ENCODE measurements at places on chromosomes 12 and 14.

- DNase-seq: no peak
These were observed 183.8 kb downstream of the CALM1 start for GRCh38 chr14:90580377-90581335.

- DNase-seq: peak; percentile 50
These were observed 4.5 kb downstream of the NOP2 start for GRCh38 chr12:6563448-6564050.

DNA sequence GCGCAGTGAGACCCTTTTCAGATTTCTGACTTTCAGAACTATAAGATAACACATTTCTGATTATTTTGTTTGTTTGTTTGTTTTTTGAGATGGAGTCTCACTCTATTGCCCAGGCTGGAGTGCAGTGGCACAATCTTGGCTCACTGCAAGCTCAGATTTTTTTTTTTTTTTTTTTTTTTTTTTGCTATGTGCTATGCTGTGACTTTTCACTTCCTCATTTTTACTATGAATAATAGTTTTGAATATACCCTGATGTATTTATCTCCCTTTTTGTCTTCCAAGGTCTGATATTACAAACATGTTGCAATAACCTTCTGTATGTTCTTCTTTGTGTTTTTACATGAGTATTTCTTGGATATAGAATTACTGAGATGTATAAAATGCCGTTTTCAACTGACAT, 658.7 kb upstream of the SEL1L start:
- DNase-seq: no peak

GRCh38 chr14:101518611-101519473, 42.5 kb upstream of the DIO3 start:
- no peak for DNase-seq

DNA sequence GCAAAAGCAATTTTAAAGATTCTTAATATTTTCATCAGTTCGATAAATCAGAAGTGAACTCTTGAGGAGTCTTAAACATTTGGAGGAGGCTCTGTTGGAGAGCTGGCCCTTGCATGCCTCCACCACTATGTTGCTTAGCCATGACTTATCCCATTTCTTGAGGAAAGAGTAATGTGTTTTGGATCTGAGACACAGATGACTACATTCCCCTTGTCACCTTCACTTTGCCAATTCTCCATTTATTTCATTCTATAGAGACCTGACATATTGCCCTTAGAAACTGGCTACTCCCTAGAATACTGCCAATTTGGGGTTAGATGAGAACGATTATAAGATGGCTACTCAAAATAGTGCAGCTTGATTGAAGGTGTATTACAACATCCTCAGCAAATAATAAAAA, 157.4 kb upstream of the TMEM260 start:
- DNase-seq: no peak

DNA sequence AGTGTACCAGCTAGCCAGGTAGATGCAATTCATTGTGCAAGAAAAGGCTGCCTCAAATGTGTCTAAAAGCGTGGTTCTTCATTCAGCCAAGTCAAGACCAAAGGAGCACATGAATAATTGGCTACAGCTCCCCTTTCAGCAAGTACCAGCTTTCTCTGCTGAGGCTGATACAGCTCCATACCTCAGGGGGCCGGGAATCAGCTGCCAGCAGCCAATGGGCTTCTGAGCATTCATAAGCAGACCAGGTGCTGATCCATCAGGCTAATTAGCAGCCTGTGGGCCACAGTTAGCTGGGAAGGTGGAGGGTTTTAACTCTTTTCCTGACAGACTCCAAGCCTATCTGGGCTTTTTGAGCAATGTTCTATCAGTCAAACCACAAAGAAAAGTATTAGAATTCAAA, 264.7 kb downstream of the APAF1 start:
- no peak for DNase-seq

DNA sequence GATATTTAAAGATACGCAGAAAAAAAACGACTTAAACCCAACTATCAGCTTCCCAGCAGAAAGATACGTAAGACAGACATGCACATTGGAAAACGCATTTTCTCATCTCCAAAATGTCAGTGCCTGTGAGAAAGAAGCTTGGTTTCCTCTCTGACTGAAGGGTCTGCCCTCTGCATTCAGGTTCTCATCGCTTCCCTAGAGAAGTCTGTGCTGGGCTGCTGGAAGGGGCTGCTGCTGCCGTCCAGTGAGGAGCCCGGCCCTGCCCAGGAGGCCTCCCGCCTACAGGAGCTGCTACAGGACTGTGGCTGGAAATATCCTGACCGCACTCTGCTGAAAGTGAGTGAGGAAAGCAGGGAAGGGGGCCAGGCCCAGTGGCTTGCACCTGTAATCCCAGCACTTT, 4.7 kb upstream of the PFDN5 start:
- no peak for DNase-seq

- DNase-seq: no peak
These were observed 166.1 kb upstream of the E2F7 start for GRCh38 chr12:77231501-77231918.

DNA sequence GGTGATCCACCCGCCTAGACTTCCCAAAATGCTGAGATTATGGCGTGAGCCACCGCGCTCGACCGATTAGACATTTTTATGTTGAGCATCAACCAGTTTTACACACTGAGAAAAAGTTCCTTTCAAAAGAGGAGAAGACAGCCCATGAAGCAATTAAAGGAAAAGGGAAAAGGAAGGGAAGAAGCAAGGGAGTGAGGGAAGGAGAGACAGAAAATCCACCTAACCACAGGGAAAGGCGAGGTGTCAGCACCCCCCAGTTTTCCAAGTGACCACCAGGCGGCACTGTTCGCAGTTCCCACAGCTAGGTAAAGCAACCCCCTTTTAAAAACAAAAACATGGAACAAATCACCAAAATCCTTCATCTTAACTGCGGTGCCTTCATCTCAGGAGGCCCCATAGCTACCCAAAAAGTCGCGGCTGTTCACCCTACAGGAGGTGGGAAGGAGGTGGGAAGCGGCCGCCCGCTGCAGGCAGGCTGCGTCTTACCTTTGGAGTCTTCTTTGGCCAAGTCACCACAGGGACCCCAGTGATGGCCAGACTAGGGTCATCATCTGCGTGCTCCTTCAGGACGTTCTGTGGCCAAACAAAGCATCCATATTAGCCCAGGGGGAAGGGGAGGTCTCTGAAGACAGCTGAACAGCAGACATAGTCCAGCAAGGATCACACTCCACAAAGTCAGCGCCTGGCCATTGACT, 86.6 kb downstream of the KDM2B start:
- peak; percentile 39 for DNase-seq

DNA sequence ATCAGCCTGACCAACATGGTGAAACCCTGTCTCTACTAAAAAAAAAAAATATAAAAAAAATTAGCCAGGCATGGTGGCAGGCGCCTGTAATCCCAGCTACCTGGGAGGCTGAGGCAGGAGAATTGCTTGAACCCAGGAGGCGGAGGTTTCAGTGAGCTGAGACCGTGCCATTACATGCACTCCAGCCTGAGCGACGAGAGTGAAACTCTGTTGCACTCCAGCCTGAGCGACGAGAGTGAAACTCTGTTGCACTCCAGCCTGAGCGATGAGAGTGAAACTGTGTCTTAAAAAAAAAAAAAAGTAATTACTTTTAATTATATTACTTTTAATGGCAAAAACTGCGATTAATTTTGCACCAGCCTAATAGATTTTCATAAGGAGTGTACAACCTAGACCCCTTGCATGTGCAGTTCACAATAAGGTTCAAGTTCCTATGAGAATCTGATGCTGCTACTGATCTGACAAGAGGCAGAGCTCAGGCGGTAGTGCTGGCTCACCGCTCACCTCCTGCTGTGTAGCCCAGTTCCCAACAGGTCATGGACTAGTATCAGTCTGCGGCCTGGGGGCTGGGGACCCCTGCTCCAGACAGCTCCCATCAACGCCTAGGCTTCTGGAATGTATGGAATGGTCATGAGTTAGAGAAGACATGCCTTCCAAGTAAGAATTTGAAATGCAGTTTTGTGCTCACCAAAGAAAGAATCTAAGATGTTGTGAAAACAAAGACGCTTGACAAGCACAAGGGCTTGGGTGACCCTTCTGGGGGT, 10.1 kb downstream of the LTB4R start:
- no peak for DNase-seq

DNA sequence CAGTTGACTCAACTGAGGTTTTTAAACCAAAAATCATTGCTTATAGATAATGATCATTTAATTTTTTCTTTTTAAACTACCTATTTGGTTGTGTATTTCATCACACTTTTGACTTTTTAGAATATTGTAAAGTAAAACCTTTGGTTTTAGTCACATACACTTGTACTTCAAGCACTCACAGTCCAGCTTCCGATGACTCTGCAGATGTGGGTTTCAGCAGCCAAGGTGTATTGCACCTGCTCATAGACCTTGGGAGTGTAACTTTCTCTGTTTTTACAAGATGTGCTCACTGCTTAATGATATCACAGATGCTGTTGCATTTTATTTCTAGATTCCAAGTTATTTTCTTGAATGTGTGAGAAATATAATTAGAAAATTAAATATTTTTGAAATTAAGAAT, 188.3 kb upstream of the SLC38A2 start:
- DNase-seq: no peak

GRCh38 chr14:67778792-67779191, 37.6 kb downstream of the ZFYVE26 start:
- no peak for DNase-seq

DNA sequence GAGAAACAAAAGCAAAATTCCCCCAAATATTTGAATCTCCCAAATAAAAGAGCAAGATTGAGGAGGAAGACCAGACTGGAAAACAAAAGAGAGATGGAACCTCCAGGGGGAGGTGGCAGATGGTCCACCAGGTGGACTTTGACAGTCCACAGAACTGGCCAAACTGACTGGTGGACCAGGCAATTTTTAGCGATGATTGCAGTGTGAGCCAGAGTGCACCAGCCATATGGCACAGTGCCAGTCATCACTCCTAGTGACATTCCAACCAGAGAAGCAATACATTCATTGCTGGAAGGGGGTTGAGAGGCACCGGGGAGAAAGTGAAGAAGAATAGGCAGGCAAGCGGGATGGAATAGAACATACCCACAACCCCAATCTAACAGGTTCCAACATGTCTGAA, 182.9 kb downstream of the EXOC5 start:
- DNase-seq: no peak

DNA sequence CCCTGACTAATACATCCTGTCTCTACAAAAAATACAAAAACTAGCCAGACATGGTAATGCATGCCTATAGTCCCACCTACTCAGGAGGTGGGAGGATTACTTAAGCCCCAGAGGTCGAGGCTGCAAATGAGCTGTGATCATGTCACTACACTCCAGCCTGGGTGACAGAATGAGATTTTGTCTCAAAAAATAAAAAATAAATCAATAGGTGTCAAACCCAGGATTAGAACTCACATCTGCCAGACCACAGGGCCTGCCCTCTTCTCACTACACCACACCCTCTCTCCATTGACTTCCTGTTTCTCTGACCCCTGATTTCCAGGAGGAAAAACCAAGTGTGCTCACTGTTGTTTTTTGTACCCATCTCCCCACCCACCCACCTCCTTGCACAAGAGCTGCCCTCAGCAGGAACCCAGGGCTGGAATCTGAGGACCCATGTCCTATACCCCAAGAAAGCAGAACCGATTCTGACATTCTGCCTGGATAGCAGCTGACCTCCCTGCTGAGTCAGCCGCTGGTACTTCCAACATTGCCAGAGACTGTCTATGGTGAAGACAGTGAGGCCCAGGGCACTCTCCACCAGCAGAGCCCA, 6.2 kb downstream of the CMKLR1 start:
- DNase-seq: no peak

- DNase-seq: no peak
These were observed 1.5 kb downstream of the FRMD6 start for GRCh38 chr14:51653079-51653774.

GRCh38 chr14:106200541-106201315, 674.3 kb downstream of the TMEM121 start:
- no peak for DNase-seq

- DNase-seq: no peak
These were observed 58.1 kb downstream of the FGD4 start for GRCh38 chr12:32457251-32458025.

DNA sequence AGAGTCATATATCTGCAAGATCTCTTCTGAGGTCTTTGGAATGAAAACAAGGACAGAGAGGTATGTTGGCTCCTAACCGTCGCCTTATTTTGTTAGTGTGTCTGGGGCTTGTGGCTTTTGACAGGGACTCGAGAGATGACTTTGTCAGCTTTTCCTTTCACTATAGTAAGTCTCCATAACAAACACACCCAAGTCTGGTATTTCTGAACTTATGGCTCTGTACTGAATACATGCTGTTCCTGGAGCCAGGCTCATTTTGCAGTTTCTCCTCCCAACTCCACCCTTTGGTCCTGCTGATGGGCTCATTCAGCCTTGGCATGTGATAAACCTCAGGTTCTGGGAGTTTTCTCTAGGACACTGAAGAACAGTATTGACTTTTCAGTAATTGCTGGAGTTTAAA, 27.7 kb upstream of the TMED10 start:
- DNase-seq: no peak

DNA sequence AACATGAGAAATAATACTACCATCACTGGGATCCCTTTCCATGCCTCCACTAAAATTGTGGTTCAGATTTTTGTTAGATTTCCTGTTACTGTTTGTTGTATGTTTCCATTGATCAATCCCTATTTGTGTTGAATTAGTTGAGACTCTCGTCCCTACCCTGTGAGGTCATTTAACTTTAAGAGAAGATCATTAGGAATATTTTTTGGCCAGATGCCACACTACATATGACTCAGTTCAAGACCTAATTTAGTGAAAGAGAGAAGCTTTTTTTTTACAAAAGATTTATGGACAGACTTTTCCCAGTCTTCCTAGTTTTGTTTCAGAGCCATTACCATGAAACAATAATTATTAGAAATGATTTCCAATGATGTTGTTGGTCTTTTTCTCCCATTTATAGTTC, 35.5 kb downstream of the CPSF6 start:
- DNase-seq: no peak

- DNase-seq: peak; percentile 74
These were observed 154.1 kb upstream of the ATP2B1 start for GRCh38 chr12:89862511-89863445.
